ENCODE measurements at places on chromosomes 4 and X. TPM values are rescaled to one million over a fixed set of nuclear protein-coding genes. Genes with fewer than 3 reads are reported as not detected.

GRCh38 chr4:4590546-4590945 is 48.7 kb upstream of the STX18 start:
- no peaks in the 10 kb centered on the region for H3K4me1 ChIP-seq
- H3K27ac ChIP-seq = no peak overlapping the region
- H3K4me3 ChIP-seq = no peak overlapping the region
- H3K27me3 ChIP-seq = no peaks in the 10 kb centered on the region

The CXCL3 gene
- 4.9 TPM for polyA plus RNA-seq

DNA sequence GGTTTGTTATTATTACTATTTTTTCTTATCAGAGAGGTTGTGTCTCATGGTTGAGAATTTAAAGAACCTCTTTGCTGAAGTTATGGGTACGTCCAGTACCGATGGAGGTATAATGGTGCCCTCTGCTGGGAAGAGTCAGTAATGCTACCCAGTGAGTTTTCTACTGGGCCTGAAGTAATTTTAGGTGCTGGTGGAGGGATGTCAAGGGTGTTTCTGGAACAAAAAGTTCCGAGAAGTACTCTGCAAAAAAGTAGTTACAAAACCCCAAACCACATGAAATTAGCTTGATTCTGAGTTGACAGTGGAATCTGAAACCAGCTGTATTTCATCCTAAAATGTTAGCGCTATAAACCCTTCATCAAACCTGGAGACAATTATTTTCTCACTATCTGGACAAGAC is 102.5 kb upstream of the MID1 start:
- H3K4me3 ChIP-seq = no peak overlapping the region
- H3K27me3 ChIP-seq = no peaks in the 10 kb centered on the region
- H3K36me3 ChIP-seq = no peaks in the 10 kb centered on the region
- H3K27ac ChIP-seq = no peak overlapping the region

The PNMA3 gene
- not detected for polyA plus RNA-seq

The TEX13C gene
- polyA plus RNA-seq = not detected

- no peaks in the 10 kb centered on the region for H3K36me3 ChIP-seq
- H3K27ac ChIP-seq = no peak overlapping the region
- no peak for DNase-seq
- peaks cover 6% of the 10 kb centered on the region for H3K4me1 ChIP-seq
- no peak overlapping the region for H3K4me3 ChIP-seq
These were observed 26.3 kb upstream of the ADH1C start for GRCh38 chr4:99378876-99379275.

DNA sequence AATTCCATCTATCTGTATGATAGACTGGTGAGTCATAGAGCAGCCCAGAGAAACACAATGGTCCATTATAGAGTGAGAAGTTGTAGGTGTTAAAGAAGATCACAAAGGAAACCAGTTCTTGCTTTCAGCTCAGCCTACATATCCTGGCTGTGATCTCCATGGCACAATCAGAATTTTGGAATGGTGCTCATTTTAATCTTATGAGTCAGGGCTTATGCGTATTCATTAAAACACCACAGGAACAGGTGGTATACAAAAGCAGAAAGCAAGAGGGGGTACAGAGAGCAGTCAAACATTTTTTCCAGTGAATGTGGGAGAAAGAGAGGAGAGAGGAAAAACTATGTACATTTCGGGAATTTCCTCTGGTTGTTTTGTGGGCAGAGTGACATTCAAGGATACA is 126.9 kb downstream of the MFAP3L start:
- no peaks in the 10 kb centered on the region for H3K27me3 ChIP-seq
- DNase-seq = no peak
- no peak overlapping the region for H3K27ac ChIP-seq
- no peaks in the 10 kb centered on the region for H3K4me1 ChIP-seq

- DNase-seq = no peak
- no peaks in the 10 kb centered on the region for H3K27me3 ChIP-seq
- H3K4me3 ChIP-seq = no peak overlapping the region
- peaks cover 3% of the 10 kb centered on the region for H3K36me3 ChIP-seq
- no peaks in the 10 kb centered on the region for H3K4me1 ChIP-seq
- H3K27ac ChIP-seq = no peak overlapping the region
These were observed 86.7 kb downstream of the ATP8A1 start for GRCh38 chr4:42570221-42570620.

GRCh38 chrX:137032341-137032694 is 1.5 kb downstream of the GPR101 start:
- DNase-seq = no peak
- peaks cover 2% of the 10 kb centered on the region for H3K27me3 ChIP-seq
- H3K27ac ChIP-seq = no peak overlapping the region
- H3K36me3 ChIP-seq = no peaks in the 10 kb centered on the region
- H3K4me1 ChIP-seq = no peaks in the 10 kb centered on the region

- H3K36me3 ChIP-seq = no peaks in the 10 kb centered on the region
- no peak for DNase-seq
- H3K27ac ChIP-seq = no peak overlapping the region
- no peaks in the 10 kb centered on the region for H3K4me1 ChIP-seq
These were observed 247.8 kb downstream of the TEX13A start for GRCh38 chrX:104972737-104973136.

- no peak overlapping the region for H3K4me3 ChIP-seq
- no peak for DNase-seq
- H3K27ac ChIP-seq = no peak overlapping the region
- H3K36me3 ChIP-seq = no peaks in the 10 kb centered on the region
These were observed 65.0 kb upstream of the IL15 start for GRCh38 chr4:141571362-141571761.

- H3K4me1 ChIP-seq = no peaks in the 10 kb centered on the region
- H3K27ac ChIP-seq = no peak overlapping the region
- no peaks in the 10 kb centered on the region for H3K36me3 ChIP-seq
- no peak for DNase-seq
- H3K27me3 ChIP-seq = no peaks in the 10 kb centered on the region
- H3K4me3 ChIP-seq = no peak overlapping the region
These were observed 6.6 kb downstream of the SCML1 start for GRCh38 chrX:17743913-17744312.

- DNase-seq = no peak
- H3K36me3 ChIP-seq = no peaks in the 10 kb centered on the region
- no peak overlapping the region for H3K4me3 ChIP-seq
- no peaks in the 10 kb centered on the region for H3K27me3 ChIP-seq
These were observed 28.8 kb downstream of the NR0B1 start for GRCh38 chrX:30280428-30280827.

GRCh38 chr4:95086551-95086950 is 328.8 kb downstream of the BMPR1B start:
- H3K27me3 ChIP-seq = no peaks in the 10 kb centered on the region
- no peaks in the 10 kb centered on the region for H3K4me1 ChIP-seq
- DNase-seq = no peak
- H3K27ac ChIP-seq = no peak overlapping the region

- no peak overlapping the region for H3K4me3 ChIP-seq
- H3K27me3 ChIP-seq = no peaks in the 10 kb centered on the region
- H3K4me1 ChIP-seq = no peaks in the 10 kb centered on the region
- H3K27ac ChIP-seq = no peak overlapping the region
- H3K36me3 ChIP-seq = no peaks in the 10 kb centered on the region
These were observed 144.6 kb upstream of the NOCT start for GRCh38 chr4:138870737-138871554.

The FGF2 gene
- polyA plus RNA-seq = 2.6 TPM

The HPSE gene
- 1.9 TPM for polyA plus RNA-seq

- peaks cover 3% of the 10 kb centered on the region for H3K4me1 ChIP-seq
- peak overlapping the region; percentile 84 for H3K27ac ChIP-seq
- no peaks in the 10 kb centered on the region for H3K27me3 ChIP-seq
- H3K36me3 ChIP-seq = no peaks in the 10 kb centered on the region
These were observed 17.8 kb downstream of the SCD5 start for GRCh38 chr4:82780752-82781231.

GRCh38 chr4:172042714-172043114 is 229.5 kb downstream of the GALNTL6 start:
- H3K27ac ChIP-seq = no peak overlapping the region
- H3K27me3 ChIP-seq = no peaks in the 10 kb centered on the region
- H3K36me3 ChIP-seq = no peaks in the 10 kb centered on the region
- H3K4me1 ChIP-seq = no peaks in the 10 kb centered on the region

GRCh38 chr4:751676-752075 is 46.0 kb downstream of the PCGF3 start:
- H3K4me3 ChIP-seq = no peak overlapping the region
- DNase-seq = no peak
- H3K27me3 ChIP-seq = no peaks in the 10 kb centered on the region
- no peaks in the 10 kb centered on the region for H3K4me1 ChIP-seq
- H3K36me3 ChIP-seq = peaks cover 74% of the 10 kb centered on the region
- no peak overlapping the region for H3K27ac ChIP-seq

The RNF175 gene
- polyA plus RNA-seq = not detected

DNA sequence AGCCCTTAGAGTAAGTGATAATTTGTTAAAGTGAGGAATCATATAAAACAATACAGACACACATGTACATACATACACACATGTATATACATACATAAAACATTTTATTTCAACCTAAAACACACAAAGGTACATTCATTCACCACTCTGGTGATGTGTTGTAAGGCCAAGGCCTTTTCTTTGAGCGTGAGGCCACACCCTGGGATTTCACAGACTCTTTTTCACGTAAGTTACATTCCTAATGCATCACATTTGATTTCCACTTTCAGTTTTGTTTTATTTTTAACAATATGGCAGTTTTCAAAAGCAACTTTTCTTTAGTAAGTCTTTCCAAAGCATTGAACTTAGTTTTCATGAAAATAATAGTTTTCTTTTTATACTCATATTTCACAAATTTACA is 170.7 kb downstream of the COL4A6 start:
- no peaks in the 10 kb centered on the region for H3K36me3 ChIP-seq
- no peaks in the 10 kb centered on the region for H3K27me3 ChIP-seq
- H3K4me3 ChIP-seq = no peak overlapping the region
- DNase-seq = no peak
- no peaks in the 10 kb centered on the region for H3K4me1 ChIP-seq

GRCh38 chr4:11074581-11075241 is 354.0 kb downstream of the HS3ST1 start:
- DNase-seq = no peak
- H3K4me1 ChIP-seq = no peaks in the 10 kb centered on the region
- no peak overlapping the region for H3K27ac ChIP-seq
- no peaks in the 10 kb centered on the region for H3K36me3 ChIP-seq

The XPNPEP2 gene
- 27.3 TPM for polyA plus RNA-seq

DNA sequence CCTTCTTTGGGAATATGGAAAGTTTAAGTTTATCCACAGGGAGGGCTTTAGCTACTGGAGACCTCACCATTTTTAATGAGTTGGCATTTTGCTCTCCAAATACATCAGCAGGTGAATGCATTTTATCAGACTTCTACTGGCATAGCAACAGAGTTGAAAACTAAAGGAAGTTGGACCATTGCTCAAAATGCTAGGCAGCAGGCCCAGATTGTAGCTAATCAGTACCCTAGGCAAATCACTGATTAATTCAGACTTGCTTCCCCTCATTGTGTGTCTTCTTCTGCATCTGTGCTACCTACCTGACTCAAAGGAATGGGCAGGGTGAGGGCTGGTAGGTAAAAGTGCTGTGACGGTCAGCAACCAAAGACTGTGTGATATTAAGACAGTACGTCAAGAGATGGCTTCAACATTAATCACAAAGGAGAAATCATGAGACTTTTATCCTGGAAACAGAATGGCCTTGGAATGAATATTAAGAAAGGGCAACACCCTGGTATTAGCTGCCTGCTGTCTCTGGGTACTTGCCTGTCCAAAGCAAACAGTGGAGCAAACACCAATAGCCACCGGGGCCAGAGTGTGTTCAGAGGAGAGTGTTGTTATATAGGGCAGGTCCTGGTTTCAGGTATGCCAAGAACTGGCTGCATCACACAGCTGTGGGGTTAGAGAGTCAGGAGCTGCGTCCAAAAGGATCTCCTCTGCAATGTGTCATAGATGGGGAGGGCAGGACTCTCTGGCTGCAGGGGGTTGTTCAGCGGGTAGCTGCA is 17.1 kb upstream of the SMIM20 start:
- H3K27me3 ChIP-seq = no peaks in the 10 kb centered on the region
- no peak overlapping the region for H3K4me3 ChIP-seq
- H3K4me1 ChIP-seq = peaks cover under 1% of the 10 kb centered on the region
- no peak overlapping the region for H3K27ac ChIP-seq
- peak; percentile 34 for DNase-seq

The SPANXN3 gene
- 10.3 TPM for polyA plus RNA-seq

DNA sequence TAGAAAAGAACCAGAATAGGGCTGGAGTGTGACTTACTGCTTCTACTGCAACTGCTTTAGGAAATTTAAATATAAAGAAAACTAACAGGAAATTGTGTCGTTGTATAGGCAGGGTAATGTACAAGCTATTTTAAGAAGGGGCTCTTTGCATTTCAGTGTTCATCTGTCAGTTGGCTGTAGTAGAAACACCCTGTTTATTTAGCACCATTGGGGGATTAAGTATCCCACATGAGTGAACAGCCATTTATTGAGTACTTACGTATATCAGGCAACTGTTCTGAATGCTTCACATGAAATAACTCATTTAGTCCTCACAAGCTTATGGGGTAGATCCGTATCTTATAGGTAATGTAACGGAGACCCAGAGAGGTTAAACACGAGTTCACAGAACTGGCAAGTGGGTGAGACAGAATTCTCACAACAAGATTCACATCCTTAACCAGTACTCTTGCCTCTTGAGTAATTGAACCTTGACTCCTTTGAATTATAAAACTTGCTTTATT is 23.9 kb downstream of the STIM2 start:
- H3K4me3 ChIP-seq = no peak overlapping the region
- H3K4me1 ChIP-seq = no peaks in the 10 kb centered on the region
- H3K27me3 ChIP-seq = no peaks in the 10 kb centered on the region
- peak; percentile 39 for DNase-seq
- no peaks in the 10 kb centered on the region for H3K36me3 ChIP-seq

GRCh38 chr4:115396034-115396433 is 282.6 kb upstream of the NDST4 start:
- H3K4me3 ChIP-seq = no peak overlapping the region
- no peaks in the 10 kb centered on the region for H3K4me1 ChIP-seq
- H3K27me3 ChIP-seq = no peaks in the 10 kb centered on the region
- no peak for DNase-seq
- no peak overlapping the region for H3K27ac ChIP-seq
- no peaks in the 10 kb centered on the region for H3K36me3 ChIP-seq

DNA sequence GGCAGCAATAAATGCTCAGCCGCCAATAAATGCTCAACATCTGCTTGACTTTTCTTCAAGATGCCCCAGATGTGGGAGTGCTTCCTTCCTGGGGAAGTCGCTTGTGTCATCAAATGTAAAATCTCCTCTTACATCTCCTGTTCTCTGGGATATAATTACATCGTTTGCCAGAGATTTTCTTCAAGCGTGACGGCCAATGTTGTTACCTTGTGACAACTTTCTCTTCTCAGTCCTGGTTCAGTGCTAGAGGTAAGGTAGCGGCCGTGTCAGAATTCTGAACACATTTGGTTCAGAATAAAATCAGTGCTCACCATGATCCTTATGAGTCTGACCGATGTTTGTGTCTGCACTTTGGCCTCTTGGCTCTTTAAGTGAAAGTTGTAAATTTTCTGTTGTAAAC is 102.5 kb downstream of the ASMT start:
- no peak for DNase-seq
- no peaks in the 10 kb centered on the region for H3K27me3 ChIP-seq
- no peak overlapping the region for H3K27ac ChIP-seq
- no peak overlapping the region for H3K4me3 ChIP-seq
- no peaks in the 10 kb centered on the region for H3K4me1 ChIP-seq

The RNF212 gene
- polyA plus RNA-seq = 1.7 TPM

- H3K27me3 ChIP-seq = no peaks in the 10 kb centered on the region
- H3K27ac ChIP-seq = no peak overlapping the region
- no peaks in the 10 kb centered on the region for H3K36me3 ChIP-seq
These were observed 27.8 kb downstream of the FRYL start for GRCh38 chr4:48752246-48752645.

GRCh38 chr4:168857546-168858314 is 152.3 kb downstream of the CBR4 start:
- no peaks in the 10 kb centered on the region for H3K27me3 ChIP-seq
- no peaks in the 10 kb centered on the region for H3K4me1 ChIP-seq
- H3K36me3 ChIP-seq = no peaks in the 10 kb centered on the region
- no peak overlapping the region for H3K4me3 ChIP-seq

The PCDH19 gene
- polyA plus RNA-seq = not detected

The SPIN4 gene
- 0.54 TPM for polyA plus RNA-seq

The MRFAP1L1 gene
- 42.4 TPM for polyA plus RNA-seq
